ENCODE measurements at places on chromosomes 5 and 9.

DNA sequence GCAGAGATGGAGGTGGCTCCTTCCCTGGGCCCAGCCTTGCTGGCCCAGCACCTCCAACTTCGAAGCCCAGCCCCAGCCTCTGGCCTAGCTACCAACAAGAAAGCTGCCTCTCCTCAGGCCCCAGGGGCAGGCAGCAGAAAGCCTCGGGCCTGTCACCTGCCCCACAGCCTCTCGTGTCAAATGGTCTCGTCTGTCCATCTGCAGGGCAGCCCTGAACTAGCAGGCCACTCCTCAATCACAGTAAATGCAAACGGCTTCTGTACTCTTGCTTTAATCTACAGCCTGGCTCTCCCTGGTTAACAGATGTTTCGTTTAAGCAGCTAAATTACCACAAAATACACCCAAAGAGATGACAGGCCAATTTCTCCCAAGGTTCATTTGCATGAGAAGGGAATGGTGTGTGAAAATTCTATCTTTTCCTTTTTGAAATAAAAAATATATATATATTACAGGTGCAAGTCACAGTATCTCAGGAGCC lies 21.5 kb downstream of the VAV2 start:
- DNase-seq = no peak

DNA sequence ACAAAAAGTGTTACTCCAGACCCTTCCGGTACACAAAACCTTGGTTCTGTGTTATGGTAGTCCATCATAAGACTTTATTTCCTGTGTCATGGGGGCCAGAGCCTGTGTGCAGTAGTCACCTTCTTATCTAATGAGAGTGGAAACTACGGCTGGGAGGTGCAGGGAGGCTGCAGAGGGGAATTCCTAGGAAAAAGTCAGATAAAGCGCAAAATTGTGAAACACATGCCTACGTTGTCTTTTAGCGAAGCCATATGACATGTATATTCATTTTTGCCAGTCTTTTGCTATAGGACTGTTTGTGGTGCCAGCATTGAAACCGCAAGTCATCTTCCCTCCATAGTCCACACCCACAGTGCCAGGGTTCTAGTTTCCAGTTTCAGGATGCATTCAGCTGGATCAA lies 80.7 kb downstream of the PPARGC1B start:
- DNase-seq = peak; percentile 68

DNA sequence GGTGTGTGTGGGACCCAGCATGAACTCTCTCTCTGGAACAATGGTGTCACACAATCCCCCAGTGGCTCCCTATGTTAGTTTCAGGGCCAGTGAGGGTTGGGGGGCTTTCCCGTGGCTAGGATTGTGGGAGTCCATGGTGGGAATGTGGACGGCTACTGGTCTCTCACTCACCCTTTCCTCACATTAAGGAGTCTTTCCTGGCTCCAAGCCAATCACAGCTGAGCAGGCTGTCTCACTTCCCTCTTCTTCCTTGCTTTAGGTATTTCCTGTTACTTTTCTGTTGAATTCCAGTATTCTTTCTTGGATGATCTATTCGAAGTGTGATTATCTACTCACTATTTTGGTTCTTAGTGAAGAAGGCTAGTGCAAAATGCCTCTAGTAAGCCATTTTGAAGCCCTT lies 324.4 kb upstream of the MPDZ start:
- no peak for DNase-seq

DNA sequence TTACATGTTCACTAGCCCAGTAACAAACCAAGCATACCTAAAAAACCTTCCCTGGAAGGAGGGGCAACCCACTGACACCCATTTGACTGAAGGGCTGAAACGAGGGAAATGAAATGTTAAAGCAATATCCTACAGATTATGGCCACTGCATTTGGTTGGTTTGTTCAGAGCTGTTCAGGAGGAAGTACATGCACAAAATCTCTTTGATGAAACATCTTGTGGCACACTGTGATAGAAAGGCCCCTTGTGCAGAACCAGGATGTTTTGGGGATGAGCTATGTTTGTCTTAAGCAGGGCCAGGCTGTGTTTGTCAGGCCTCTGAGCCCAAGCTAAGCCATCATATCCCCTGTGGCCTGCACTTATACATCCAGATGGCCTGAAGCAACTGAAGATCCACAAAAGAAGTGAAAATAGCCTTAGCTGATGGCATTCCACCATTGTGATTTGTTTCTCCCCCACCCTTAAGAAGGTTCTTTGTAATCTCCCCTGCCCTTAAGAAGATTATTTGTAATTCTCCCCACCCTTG lies 467.3 kb upstream of the PIK3R1 start:
- DNase-seq = no peak

- DNase-seq = no peak
Measured at GRCh38 chr9:102185962-102186361, 447.5 kb upstream of the GRIN3A start.

DNA sequence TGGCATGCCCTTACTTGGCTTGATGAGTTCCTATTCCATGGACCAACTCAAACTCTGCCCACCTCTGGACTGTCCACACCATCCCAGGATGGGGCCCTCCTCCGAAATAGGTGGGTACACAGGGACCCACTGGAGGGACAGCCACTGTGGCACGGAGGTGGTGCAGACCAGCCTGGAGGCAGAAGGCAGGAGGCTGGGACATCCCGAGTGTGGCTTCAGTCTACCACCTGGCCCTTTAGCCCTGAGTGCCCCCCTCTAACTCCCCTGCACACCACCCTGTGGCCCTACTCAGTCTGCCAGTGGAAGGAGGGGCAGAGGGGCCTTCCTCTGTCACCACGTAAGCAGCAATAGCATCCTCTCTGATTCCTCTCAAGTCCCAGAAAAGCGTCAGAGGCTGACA lies 3.7 kb downstream of the IL3 start:
- DNase-seq = no peak

GRCh38 chr9:134390947-134391318 lies 64.7 kb downstream of the RXRA start:
- DNase-seq = no peak

DNA sequence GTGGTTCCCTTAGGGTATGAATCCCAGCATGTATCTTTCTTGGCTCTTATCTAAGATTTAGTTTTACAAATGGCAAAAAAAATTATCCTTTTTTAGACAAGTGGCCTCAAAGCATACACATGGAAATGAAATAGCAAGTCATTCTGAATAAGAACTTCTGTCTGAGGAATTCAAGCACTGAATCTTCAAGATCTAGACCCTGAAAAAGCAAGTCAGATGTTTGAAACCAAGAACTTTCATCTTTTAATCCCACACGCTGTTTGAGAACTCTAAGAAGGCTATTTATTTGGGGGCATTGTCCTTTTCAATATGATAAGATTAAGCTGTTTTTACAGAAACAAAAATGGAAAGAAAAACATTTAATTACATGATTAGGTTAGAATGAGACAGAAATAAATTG lies 549.2 kb upstream of the CYLC2 start:
- no peak for DNase-seq

Measured in erythroblast (primary cell).